ENCODE measurements at places on chromosomes 1 and 21. TPM values are rescaled to one million over a fixed set of nuclear protein-coding genes. Genes with fewer than 3 reads are reported as not detected.

CGN gene
- not detected for total RNA-seq

PADI4 gene
- total RNA-seq, result not detected

CRYAA gene
- total RNA-seq, result not detected

PRRC2C gene
- total RNA-seq, result 46.7 TPM

GPR157 gene
- total RNA-seq, result 7.6 TPM

Data from subcutaneous preadipocyte (primary cell).